A549 (cell line): ENCODE measurements at places on chromosomes 3 and 15.

GRCh38 chr3:56612146-56612545 lies 55.2 kb downstream of the CCDC66 start:
- DNase-seq, result no peak

GRCh38 chr15:29021857-29022256 lies 136.1 kb downstream of the APBA2 start:
- DNase-seq, result no peak

GRCh38 chr3:105933871-105934270 lies 65.1 kb upstream of the CBLB start:
- no peak for DNase-seq

GRCh38 chr15:92391640-92392039 lies 2.0 kb upstream of the ST8SIA2 start:
- peak; percentile 74 for DNase-seq

- DNase-seq, result no peak
Measured at GRCh38 chr15:63363292-63363691, 18.4 kb downstream of the CA12 start.

GRCh38 chr3:97949110-97949485 lies 23.1 kb downstream of the RIOX2 start:
- DNase-seq, result no peak

DNA sequence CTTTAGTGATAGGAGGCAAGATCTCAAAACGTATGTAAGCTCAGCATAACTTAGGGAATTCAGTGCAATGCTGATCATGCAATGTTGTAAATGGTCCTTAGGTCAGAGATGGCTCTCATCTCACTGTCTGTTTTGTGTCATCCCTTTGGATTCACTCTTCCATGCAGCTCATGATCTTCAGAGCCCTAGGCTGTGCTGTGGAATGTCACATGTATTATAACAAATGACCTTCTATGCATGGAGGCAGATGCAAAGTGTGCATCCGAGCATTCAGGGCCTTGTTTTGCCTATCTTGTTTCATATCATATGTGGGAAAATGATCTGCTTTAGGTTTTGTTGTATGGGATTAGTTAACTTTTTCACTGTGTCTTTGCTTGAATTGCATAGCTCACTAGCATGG lies 40.5 kb upstream of the PDZRN3 start:
- DNase-seq, result no peak

- no peak for DNase-seq
Measured at GRCh38 chr3:29582273-29582672, 301.4 kb downstream of the RBMS3 start.

DNA sequence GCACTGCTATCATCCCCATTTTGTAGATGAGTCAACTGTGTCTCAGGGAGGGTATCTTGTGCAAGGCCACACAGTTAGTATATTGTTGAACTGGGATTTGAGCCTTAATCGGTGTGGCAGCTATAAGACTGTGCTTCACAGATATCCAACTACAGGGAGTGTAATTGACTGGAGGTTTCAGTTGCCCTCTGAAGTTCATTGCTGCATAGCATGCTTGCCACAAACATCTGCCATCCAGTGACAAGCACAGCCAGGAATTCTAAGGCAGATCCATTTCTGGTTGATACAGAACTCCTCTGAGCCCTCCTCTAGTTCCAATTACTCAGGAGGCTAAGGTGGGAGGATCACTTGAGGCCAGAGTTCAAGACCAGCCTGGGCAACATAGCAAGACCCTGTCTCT lies 16.4 kb downstream of the FSD2 start:
- no peak for DNase-seq

DNA sequence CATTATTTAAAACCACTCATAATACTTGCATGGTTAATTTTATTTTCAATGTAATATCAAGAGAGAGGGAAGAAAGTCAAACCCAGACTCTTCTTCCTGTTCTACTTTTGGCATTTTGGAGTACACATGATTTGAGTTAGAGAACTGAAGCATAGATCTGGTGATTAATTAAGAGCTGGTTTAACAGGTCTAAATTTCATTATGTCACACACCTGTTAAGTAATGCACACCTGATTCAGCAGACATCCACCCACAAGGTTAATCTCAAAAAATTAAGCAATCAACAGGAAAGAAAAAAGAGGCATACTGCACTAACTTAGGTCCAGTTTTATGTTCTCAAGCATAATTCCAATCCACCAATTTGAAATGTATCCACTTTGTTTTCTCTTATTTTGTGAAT lies 101.1 kb upstream of the ICE2 start:
- DNase-seq, result no peak

DNA sequence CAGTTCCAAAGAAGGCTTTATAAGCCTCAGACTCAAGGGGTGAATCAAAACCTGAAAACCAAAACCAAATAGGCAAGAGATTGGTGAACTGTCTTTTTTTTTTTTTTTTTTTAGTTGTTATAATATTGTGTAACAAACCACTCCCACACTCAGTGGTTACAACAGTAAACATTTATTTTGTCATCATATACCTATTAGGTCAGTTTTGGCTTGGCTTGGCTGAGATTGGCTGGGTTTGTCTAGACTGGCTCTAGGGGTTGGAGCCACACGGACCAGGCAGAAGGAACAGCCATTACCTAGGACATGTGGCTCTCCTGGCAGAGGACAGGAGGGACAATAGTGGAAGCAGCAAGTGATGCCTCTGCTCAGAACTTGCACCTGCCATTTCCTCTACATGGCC lies 26.4 kb upstream of the RYR3 start:
- DNase-seq, result no peak

DNA sequence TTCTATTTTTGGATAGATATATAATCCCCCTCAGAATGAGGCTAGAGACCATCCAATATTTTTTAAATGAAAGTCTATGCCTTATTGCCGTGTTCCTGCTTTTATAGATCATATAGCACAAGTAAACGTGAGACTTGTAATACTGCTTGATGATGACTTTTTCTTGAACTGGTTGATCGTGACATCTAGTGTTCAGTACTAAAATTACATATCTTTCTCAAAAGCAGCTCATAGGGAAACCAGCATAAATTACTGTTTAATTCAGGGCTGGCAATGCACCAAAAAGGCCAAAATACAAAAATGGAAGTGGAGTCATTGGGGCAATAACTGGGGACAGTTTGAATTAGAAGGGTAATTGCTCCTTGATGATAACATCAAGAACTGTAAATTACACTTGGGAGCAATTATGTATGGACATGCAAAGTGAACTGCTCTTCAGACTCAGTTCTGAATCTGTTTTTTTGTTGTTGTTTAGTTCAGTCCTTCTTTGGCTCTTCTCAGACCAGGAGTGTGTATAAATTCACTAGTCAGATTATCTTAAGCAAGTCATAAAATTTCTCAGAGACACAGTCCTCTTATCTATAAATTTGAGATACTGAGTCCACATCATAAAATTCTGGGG lies 325.3 kb downstream of the THSD4 start:
- peak; percentile 67 for DNase-seq

DNA sequence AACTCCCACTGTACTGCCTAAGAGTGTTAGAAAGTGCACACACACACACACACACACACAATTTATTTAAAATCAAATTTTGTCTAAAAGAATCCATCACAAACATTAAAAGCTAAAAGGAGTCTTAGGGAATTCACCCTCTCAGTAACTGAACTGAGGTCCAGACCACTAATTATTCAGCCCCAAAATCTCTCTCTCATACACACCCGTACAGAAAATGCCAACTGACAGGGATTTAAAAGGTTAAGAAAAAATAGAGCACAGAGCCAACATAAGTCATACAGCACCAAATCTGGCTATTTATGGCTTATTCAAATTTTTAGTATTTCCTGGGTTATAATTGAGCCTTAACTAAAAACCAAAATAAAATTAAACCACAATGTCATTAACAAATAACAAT lies 20.7 kb downstream of the GBE1 start:
- no peak for DNase-seq

GRCh38 chr15:39728845-39729244 lies 53.8 kb downstream of the FSIP1 start:
- no peak for DNase-seq

- DNase-seq, result no peak
Measured at GRCh38 chr15:45799508-45799907, 164.7 kb downstream of the SQOR start.

GRCh38 chr3:42717306-42717705 lies 14.7 kb upstream of the HHATL start:
- no peak for DNase-seq

DNA sequence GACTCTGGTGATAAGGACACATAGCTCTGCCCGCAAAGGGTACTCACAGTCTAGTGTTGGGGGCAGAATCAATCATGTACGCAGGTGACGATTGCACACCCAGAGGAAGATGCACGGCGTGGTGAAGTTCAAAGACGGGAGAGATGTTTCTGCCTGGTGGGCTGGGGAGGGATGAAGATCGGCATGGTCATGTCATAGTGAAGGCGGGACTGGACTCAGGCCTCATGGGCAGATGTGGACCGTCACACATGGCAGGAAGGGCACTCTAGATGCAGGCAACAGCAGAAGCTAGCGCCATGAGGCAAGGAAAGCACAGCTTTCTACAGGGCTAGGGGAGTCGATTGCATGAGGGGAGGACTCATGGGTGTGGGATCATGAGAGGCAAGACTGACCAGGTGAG lies 240.6 kb downstream of the OPA1 start:
- no peak for DNase-seq

DNA sequence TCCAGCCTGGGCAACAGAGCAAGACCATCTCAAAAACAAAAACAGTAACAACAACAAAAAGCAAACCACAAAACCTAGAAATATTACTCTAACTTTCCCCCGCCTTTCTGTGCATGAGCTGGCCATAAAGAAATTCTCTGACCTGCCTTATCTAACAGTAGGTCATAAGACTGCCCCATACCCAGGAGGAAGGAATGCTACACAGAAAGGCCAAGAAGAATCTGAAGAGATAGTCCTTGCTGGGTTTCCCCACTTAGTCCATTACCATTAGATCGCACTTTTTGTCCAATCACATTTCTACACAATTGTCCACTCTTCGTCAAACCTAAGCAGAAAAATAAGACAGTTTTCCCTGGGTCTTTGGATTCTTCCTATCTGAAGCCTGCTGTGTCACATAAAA lies 23.5 kb downstream of the CIAO2A start:
- DNase-seq, result no peak

GRCh38 chr3:172094621-172095557 lies 55.5 kb downstream of the FNDC3B start:
- DNase-seq, result no peak
